ENCODE measurements at places on chromosomes 11 and 22.

DNA sequence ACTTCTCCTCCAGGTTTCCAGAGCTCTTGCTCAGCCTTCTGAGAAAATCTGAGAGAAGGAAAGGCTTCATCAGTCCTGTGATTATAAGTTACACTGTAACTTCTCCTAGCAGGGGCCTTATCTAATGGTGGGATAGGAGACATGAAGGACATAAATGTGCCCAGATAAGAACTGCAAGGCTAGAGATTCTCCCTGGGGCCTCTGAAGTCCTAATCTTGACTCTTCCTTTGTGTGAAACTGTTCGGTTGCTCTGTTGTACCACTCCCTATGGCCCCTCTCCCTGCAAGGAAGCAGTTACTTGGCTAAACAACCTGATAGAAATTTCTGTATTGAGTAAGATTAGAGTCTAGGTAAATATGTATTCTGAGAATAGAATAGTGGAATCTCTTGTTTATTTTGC is 780.9 kb downstream of the ETS1 start:
- no peak for DNase-seq

DNA sequence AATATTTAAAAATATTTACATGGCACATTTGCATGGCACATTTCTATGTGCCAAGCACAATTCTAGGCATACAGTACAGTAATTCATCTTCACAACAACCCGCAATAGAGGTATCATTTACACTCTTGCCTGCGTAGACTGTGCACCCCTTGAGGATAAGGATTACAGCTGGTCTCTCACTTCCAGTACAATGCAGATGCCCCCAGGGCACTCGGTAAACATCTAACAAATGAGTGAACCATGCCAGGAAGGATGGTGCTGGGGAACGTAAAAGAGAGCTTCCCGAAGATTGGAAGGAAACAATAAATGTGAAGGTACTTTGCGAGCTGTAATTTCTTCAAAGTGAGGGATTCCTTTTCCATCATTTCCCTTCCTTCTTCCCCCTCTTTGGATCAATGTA is 1.3 kb downstream of the PRPF19 start:
- no peak for DNase-seq

DNA sequence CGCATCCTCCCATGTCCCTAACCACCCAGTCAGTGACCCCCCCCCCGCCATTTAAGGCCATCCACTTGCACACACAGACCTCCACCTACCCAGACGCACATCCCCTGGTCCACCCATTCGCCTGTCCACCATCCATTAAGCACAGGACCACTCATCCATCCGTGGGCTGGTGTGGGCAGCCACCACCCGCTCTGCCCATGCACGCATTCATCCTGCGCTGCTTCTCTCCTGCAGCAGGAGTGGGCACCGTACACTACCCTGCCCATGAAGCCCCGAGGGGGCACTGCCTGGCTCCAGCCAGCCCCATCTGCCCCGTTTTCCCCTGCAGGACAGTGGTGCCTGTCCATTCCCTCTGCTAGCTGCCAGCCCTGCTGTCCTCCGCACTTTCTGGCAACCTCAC is 3.9 kb upstream of the SLC16A8 start:
- no peak for DNase-seq

GRCh38 chr11:60111793-60112192 is 23.3 kb downstream of the MS4A2 start:
- no peak for DNase-seq

- DNase-seq = no peak
These were observed 2.3 kb downstream of the TUBGCP6 start for GRCh38 chr22:50242406-50242949.

GRCh38 chr11:3947061-3947460 is 91.6 kb downstream of the STIM1 start:
- DNase-seq = no peak

GRCh38 chr22:45381348-45381747 is 32.1 kb downstream of the SMC1B start:
- no peak for DNase-seq

DNA sequence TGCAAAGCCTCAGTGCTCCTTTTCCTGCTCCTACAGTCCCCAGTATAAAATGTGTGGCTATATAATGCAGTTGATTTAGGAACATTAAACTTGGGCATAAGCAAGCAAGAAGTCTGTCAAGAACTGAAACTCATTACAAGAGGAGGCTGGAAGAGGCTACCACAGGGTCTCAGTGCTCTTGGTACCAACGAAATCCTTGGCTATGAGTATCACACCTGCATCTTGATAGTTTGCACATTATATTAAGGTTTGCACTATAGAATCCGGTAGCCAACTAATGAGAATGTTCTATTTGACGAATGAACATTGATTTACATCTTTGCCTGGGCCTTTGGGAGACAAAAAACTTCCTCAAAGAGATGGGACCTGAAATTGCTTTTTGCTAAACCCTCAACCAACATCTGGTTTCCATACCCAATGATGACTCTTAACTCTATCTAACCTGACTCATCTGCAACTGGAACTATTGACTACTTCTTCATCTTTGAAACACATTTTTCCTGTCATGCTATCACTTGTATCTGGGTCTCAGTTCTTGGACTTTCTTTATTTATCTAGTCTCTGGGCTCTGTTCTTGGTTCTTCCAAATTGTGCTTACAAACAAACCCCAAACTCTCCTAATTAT is 207.2 kb upstream of the CTSC start:
- no peak for DNase-seq

GRCh38 chr11:43545610-43546009 is 134.9 kb upstream of the HSD17B12 start:
- DNase-seq = no peak

- no peak for DNase-seq
These were observed 26.7 kb downstream of the TREH start for GRCh38 chr11:118652681-118653181.

DNA sequence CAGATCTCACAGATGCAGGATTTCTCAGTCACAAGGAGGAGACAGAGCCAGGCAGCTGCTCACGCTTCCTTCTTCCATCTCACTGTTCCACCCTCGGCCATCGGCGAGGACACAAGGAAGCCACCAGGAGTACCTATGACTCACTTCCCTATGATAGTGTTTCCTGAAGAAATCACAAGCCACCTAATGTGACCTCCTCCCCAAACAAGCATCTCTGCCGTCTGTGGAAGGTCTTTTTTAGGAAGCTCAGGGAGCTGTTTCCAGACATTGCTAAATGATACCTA is 672.7 kb downstream of the TBC1D22A start:
- DNase-seq = no peak

DNA sequence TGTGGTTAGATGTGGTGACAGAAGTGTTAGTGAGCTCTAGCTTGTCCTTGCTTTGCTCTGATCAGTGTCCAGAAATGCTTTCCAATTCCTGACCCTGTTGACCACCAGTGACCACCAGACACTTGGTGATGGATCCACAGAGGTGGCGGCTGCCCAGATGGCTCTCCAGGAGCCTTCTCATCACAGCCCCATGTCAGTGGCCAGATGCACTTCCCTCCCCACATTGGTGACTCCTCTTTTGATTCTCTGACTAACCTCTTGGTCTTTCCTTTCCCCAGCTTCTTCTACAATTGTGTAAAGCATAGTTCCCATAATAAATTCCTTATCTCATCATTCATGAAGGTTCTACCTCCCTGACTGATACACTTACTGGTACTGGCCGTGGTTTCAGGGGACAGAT is 40.1 kb upstream of the CXCR5 start:
- DNase-seq = no peak

DNA sequence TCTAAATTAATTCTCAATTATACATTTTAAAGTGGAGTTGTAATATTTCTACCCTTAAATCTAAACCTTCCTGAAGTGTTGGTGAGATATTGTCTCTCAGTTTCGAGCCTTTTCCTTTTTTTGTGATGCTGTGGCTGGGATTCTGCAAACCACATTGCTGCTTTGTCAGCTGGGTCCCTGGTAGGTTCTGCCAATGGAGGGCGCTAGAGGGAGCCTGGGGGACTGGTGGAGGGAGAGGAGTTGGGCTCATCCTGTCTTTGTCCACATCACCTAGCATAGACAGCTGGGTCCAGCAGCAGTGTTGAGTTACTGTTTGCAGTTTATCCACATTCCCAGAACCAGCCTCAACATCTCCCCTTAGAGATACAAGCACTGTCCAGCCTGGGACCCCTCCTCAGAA is 41.0 kb downstream of the TRAF6 start:
- no peak for DNase-seq

GRCh38 chr11:118088531-118088930 is 1.8 kb upstream of the SMIM35 start:
- no peak for DNase-seq

- DNase-seq = peak; percentile 1
These were observed 47.5 kb upstream of the SCUBE2 start for GRCh38 chr11:9138612-9139579.

GRCh38 chr11:67642173-67643120 is 2.9 kb upstream of the TBX10 start:
- no peak for DNase-seq

All from stimulated activated CD4-positive, alpha-beta T cell treated with anti-CD3 and anti-CD28 coated beads, Interleukin-1b, Interleukin-23, amount 100 ng/mL, for 1 hour (primary cell).